ENCODE measurements at places on chromosomes 5 and 9.

DNA sequence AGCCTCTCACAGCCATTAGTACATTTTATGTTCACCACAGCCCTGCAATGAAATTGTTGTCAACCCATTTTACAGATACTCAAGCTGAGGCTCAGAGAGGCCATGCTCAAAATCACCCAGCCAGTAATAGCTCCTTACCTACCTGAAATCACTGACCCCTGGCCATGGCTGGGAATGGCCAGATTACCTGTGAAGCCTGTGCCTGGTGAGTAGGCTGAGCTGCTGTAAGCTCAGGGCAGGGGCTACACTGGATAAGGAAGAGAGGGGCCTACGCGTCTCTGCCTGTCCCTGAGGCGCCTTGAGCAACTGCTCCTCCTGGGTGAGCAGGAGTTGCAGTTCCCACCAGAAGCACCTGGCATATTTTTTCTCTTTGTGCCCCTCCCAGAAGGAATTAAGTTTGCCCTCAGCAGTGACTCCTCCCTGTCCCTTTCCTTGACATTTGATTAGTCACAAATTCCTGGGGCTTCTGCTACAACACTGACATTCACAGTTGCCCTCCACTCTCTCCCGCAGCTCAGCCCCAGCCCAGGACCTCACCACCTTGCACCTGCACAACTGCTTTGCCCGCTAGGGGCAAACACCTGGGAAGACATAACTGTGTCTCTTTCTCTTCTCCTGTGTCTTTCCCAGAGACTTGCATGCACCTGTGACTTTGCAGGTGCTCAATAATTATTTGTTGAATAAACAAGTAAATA, 5.7 kb downstream of the CLTB start:
- no peak for DNase-seq

DNA sequence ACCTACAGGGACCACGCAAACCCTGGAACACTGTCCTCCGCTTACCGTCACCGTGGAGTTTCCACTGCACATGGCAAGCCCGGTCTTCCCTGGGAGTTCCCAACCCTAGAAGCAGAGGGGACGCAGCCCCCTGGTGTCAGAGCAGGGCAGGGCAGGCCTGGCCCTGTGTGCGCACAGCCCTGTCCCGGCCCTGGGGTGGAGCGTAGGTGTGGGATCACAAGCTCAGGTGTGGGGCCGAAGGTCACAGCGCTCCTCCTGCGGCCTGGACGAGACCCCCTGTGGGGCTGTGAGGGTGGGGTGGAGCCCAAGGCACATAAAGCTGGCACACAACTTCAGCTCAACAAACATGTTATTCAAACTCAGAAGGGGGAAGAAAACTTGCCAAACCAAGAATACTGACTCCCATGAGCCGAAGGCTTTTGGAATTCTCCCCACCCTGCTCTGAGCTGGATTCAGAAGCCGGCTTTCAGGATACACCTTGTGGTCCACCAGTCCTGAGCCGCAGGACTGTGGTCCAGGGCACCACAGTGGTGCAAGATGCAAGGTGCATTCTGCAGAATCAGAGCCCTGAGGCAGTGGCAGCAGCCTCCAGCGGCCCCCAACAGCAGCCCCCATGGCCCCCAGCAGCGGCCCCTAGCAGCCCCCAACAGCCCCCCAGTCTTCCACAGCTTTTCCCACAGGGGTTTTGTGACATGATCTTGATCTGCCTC, 11.8 kb upstream of the EXOC3 start:
- DNase-seq, result peak; percentile 30

DNA sequence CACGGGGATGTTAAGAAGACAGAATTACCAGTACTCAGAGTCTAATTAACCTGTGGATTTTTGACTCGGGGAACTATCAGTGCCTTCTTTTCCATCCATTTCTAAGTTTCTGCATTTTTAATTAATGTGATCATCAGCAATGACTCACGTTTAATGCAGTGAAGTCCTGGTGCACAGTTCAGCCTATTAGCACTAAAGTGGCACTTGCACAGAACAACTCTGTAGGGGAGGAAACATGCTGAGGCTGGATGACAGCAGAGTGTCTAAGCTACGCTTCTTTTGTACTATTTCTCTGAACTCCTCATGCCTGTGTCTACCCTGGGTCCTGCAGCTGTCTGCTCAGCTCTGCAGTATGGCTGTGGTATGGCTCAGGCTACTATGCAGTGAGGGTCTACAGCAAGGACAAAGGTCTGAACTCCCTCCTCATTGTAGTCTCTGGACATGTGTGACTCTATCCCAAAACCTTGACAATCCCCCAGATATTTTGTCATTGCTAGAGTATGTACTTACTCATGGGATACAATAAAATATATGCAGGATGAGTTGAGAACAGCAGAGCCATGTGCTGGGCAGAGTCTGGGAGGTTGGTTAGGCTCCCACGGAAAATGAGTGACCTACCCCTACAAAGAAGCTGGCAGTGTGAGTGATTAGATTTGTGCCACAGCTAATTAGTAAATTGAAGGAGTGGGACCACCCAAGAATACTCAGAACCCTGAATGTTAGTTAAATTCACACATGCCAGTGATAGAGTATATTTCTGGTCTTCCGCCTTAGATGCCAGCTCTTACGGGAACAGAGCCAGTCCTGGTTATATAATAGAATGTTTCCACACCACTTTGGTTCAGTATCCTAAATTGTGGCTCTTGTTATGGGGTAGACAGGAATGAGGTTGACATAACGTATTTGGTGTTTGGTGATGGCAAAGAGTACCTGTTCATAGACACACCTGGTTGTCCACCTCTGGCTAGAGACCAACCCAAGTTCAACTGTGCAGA, 148.0 kb downstream of the GHR start:
- no peak for DNase-seq

- DNase-seq, result peak; percentile 70
These were observed 232.1 kb downstream of the MAN2A1 start for GRCh38 chr5:109921735-109922380.

- no peak for DNase-seq
These were observed 2.6 kb upstream of the TMEM268 start for GRCh38 chr9:114608525-114608796.

- no peak for DNase-seq
These were observed 92.1 kb downstream of the CACNA1B start for GRCh38 chr9:137969685-137970084.

- no peak for DNase-seq
These were observed 181.6 kb downstream of the DAB2IP start for GRCh38 chr9:121833061-121833460.

DNA sequence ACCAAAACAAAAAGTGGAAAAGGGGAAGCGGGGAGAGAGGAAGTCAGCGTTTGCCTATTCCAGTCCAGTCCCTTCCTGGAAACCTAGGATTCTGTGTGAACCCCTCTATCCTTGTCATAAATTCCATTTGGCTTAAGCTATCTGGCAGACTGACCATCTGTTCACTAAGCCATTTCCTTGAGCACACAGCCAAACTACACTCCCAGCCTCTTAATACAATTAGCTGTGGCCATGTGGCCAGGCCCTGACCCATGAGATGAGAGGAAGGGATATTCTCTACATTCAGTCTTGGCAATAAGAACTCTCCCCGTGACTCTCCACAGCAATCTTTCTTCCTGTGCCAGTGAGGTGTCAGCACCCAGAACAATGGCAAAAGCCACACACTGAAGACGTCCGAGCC, 424.8 kb downstream of the TLE1 start:
- no peak for DNase-seq

GRCh38 chr5:112436144-112436543, 17.1 kb upstream of the EPB41L4A start:
- no peak for DNase-seq

GRCh38 chr5:143550986-143551630, 147.6 kb upstream of the NR3C1 start:
- no peak for DNase-seq

Measured in activated gamma-delta T cell treated with Interleukin-2 at 50 U/mL for 16 hours (primary cell).